ENCODE measurements at places on chromosomes 12 and 14. TPM values are rescaled to one million over a fixed set of nuclear protein-coding genes. Genes with fewer than 3 reads are reported as not detected.

NELL2 gene
- total RNA-seq, result 147 TPM

FGF23 gene
- not detected for total RNA-seq

IL23A gene
- 25.2 TPM for total RNA-seq

CCNB1IP1 gene
- 26.2 TPM for total RNA-seq

DNA sequence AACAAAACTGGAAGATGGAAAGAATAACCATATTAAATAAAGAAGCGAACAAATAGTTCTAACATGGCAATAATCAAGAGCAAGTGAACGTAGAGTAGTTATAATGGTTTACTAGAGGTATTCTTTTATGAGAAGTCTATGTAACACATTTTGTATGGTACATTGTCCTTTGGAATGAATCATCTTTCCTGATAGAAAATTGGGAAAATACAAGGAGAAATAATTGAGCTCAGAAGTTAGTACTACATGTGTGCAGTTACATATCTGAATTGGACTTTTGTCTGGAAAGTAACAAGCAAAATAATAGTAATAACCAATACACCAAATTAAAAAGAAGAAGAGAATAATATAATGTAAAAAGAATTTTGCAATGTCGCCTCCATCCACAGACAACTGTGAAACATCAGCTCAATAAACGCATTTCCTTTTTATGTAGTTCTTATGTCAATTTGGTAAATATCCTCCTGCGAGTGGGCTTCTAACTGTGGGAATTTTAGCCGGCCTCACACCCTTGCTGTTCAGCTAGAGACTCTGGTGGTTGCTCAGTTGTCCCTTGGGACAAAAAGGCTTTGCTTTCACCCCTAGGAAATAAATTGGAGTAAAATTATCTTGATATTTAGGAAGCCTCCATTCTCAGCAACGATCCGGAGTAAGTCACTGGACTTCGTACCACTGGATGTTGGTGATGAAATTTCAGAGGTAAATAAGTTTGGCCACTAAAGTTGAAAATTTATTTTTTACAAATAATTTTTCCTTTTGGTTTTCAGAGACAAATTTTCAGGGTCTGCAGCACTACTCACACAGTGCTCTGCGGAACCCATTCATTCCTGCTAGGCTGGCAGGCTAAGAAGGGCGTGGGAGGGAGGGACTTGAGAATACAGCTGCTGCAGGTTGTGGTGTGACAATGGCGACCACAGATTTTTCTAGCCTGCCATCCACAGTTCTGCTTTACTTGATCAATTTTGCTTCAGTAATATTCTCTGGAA, 1.1 kb upstream of the TUBA1A start:
- no peak for DNase-seq

DNA sequence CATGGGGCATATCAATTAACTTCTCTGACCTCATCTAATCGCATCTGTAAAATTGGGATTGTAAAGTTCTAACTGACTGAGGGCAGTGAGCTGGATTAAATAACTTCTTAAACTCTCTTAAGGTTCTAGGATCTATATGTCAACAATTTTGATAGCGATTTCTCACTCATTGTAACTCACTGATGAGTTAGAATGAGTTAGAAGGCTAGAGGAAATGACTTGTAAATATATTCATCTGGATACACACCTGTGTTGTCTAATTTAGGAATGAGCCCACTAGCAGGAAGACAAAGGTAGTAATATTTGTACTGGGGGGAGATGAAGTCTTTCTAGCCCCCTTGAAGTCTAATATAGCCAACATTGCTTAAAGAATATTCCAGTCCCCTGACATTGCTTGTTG, 46.3 kb upstream of the CERS5 start:
- no peak for DNase-seq

DNA sequence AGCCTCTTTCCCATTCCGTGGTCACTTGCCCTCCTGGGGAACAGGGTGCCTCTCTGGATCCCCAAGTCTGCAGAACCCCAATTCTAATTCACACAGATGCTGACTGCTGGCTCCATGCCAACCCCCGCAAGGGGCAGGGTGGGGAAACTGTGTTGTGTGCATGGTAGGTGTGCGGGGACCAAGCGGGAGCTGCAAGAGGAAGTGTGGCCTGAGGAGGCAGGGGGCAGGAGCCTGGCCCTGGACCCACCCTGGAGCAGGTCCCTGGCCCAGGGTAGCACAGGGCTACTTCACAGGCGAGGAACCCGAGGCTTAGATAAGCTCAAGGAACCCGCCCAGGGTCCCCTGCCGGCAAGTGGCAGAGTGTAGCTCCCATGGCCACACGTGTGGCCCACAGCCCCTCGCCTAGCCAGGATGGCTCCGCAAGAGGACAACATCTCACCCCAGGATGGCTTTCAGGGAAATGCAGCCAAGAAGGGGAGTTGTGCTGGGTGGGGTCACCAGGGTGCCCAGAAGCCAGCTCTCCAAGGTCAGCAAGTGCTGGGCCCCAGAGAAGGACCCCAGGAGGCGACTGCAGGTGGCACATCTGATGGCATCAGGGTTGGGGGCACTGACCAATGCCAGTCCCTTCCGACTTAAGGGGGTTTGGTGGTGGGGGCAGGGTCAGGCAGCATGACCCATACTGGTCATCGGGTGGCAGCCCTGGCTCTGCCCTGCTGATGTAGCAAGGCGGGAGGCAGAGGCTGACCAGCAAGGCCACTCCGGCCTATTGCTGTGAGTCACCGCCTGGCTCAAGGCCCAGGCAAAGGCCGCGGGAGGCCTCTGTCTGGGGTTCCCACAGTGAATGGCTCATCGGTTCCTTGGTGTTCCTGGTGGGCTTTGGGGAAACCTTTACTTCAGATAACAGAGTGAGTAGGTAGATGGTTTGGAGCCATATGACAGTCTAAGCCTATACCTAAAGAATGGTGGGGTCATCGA, 37.3 kb upstream of the EML1 start:
- DNase-seq, result no peak

DNA sequence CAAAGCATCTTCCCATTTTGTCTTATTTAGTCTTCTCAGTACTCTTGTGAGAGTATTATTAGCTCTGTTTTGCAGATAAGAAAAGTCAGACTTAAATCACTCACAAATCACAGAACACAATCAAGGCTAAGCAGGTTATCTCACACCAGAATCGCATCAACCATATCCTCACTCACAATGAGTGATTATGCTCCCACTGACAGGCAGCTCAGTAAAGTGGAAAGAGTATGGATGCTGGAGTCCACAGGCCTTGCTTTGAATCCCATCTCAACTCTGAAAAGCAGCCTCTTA, 43.1 kb downstream of the TTC7B start:
- DNase-seq, result no peak

DNA sequence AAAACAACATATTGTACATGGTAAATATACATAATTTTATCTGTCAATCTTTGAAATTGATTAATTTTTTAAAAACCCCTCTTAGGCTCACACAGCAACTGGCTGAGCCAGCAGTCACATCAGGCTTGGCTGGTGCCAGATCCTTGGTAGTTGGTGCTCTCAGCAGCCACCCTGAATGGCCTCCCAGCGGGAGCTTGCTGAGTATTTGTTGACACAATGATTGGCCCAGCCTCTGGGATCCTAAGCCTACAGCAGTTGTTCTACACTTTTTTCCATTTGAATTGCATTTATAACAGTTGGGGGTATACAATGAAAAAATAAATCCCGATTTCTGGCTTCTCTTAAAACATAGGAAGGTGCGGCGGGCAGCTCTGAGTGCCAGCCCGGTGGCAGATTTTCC, 11.1 kb downstream of the PRKAB1 start:
- no peak for DNase-seq

All from CD4-positive, alpha-beta T cell (primary cell).